ENCODE measurements at places on chromosomes 7 and 10.

DNA sequence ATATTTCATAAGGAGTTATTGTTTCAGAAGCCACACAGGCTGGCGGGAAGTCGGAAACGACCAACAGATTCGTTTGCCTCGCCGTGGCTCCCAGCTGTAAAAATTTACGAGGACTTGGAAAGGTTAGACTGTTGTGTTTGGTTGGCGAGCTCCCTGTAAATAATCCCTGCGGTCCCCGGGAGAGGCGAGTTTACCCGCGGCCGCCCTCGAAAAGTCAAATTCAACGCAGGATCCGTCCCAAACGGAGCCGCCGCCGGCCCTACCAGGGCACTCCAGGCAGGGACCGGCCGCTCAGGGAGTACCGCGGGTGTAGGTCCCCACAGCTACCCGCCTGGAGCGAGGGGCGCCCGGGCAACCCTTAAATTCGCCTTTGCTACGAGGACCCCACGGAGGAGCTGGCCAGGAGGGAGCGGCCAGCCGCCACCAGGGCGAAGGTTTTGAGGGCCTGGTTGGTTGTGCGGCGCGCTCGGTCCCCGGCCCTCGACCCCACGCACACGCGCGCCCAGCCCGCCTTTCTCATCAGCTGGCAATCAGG lies 726 bp upstream of the HOXA9 start:
- H3K27ac ChIP-seq = no peak overlapping the region
- no peaks in the 10 kb centered on the region for H3K27me3 ChIP-seq
- H3K4me1 ChIP-seq = no peaks in the 10 kb centered on the region
- H3K4me3 ChIP-seq = no peak overlapping the region
- H3K36me3 ChIP-seq = peaks cover 2% of the 10 kb centered on the region

DNA sequence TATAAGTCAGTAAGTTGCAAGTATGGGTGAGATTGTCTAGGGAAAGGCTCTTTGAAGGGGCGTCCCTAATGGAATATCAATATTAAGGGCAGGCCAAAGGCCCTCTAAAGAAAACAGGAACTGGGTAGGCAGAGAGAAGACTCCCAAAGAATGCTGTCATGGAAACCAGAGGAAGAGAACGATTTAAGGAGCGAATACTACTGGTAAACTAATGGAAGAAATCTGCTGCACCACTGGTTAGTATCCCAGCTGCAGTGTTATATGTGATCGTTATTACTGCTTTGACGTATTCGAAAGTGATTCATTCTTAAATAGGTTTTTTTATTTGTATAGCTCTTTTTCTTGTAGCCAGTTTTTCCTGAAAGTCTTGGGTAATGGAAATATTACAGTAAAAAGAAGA lies 1.3 kb downstream of the CASP2 start:
- peaks cover 5% of the 10 kb centered on the region for H3K4me1 ChIP-seq
- peaks cover 37% of the 10 kb centered on the region for H3K36me3 ChIP-seq
- no peak for DNase-seq
- H3K27ac ChIP-seq = peak overlapping the region; percentile 88
- H3K4me3 ChIP-seq = peak overlapping the region; percentile 80

- H3K36me3 ChIP-seq = peaks cover 13% of the 10 kb centered on the region
- no peak overlapping the region for H3K27ac ChIP-seq
- no peak overlapping the region for H3K4me3 ChIP-seq
- no peaks in the 10 kb centered on the region for H3K27me3 ChIP-seq
- no peak for DNase-seq
- H3K4me1 ChIP-seq = no peaks in the 10 kb centered on the region
Measured at GRCh38 chr7:44408596-44408995, 81.9 kb downstream of the NUDCD3 start.

- no peaks in the 10 kb centered on the region for H3K36me3 ChIP-seq
- H3K4me1 ChIP-seq = no peaks in the 10 kb centered on the region
- peak; percentile 28 for DNase-seq
Measured at GRCh38 chr7:64618785-64619456, 47.0 kb upstream of the ZNF107 start.

- H3K4me1 ChIP-seq = peaks cover 18% of the 10 kb centered on the region
- no peaks in the 10 kb centered on the region for H3K36me3 ChIP-seq
- H3K27me3 ChIP-seq = no peaks in the 10 kb centered on the region
- peak overlapping the region; percentile 9 for H3K27ac ChIP-seq
Measured at GRCh38 chr7:38006559-38006958, 86.1 kb downstream of the EPDR1 start.

GRCh38 chr10:97119058-97119745 lies 66.6 kb downstream of the SLIT1 start:
- H3K27me3 ChIP-seq = no peaks in the 10 kb centered on the region
- DNase-seq = no peak
- H3K27ac ChIP-seq = no peak overlapping the region
- H3K4me1 ChIP-seq = peaks cover 9% of the 10 kb centered on the region
- no peak overlapping the region for H3K4me3 ChIP-seq
- H3K36me3 ChIP-seq = no peaks in the 10 kb centered on the region

DNA sequence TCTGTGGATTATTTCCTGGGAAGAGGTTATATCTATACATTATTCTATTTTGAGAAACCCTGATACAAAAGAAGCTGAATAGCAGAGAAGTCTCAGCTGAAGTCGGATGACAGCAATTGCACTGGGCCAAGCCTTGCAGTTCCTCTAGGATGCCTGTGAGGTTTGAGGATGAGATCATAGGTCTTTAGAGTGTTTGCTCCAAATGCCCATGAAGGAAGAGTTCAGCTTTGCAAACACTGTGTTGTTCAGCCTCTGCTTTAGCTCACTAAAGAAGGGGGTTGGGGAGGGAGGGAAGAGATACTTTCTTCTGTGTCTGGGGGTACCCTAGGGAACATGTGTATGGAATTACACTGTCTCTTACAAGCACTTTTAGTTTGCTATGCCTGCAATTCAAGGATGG lies 282.5 kb upstream of the NRP1 start:
- H3K4me1 ChIP-seq = no peaks in the 10 kb centered on the region
- no peaks in the 10 kb centered on the region for H3K36me3 ChIP-seq
- H3K27me3 ChIP-seq = no peaks in the 10 kb centered on the region
- DNase-seq = no peak

DNA sequence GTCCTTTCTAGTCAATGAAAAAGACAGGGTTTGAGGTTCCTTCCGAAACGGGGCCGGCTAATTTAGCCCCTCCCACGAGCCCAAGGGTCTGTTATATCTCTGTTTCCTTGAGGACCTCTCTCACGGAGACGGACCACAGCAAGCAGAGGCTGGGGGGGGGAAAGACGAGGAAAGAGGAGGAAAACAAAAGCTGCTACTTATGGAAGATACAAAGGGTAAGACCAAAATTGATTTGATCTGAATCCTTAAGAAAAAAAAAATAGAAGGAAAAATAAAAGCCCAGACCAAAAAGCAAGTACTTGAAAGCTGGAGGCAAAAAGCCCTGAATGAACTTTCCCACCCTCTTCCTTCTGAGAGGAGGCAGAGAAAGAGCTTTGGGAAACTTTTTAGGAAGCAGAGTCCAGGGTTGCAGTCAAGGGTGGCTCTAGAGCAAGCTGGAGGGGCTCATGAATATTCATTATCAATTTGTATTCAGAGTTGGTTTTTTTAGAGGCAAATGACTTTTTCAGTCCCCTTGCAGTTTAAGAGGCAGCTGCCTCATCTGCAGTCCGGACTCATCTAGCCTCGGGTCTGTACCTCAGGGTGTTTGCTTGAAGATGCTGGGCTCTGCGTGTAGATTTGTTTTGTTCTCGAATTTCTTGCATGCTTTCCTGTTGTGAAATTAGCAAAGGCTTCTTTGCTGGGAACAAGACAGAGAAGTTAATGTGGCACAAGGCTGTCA lies at the start of gene ENTPD1:
Gene ENTPD1 (plus strand): TSS at position 123 of the 721 bp plus-strand sequence. CDS start 77 bp downstream, at position 200.
- no peaks in the 10 kb centered on the region for H3K4me1 ChIP-seq
- H3K27ac ChIP-seq = no peak within 1 kb of the TSS
- no peaks in the 10 kb centered on the region for H3K36me3 ChIP-seq
- no peak within 1 kb of the TSS for H3K4me3 ChIP-seq

DNA sequence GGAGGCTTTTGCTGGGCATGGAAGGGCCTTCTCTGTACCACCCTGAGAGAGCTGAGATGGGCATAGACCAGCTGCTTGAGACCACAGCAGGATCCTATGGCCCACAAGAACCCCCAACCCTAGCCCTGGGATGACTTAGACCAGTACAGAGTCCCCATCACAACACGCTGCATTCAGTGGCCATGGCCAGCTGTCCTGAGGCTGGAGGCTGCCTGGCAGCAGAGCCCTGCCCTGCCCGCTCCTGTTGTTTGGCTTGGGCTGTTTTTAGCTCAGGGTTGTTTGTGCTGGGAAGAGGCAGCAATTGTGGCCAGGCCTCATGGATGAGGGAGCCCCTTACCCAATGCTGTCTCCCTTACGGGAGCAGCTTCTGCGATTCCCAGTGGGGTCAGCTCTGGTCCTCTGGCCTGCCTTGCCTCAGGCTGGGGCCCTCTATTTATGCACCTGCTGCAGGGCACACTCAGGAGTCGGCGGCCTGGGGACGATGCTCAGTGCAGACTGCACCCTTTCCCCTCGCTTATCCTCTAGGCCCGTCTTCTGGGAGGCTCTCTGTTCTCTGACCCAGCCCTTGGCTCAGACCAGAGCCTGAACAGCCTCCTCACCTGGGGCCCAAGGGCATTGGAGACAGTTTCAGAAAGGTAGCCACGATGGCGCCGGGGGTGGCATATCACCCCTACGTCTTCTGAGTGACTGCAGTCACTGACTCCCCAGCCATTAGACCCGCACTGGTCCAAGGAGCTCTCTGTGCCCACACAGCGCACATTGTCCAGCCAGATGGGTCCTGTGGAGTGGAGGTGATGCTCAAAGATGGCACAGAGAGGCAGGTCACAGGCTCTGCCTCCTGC lies 6.3 kb downstream of the LOXL4 start:
- H3K4me1 ChIP-seq = peaks cover 16% of the 10 kb centered on the region
- H3K4me3 ChIP-seq = no peak overlapping the region
- no peak overlapping the region for H3K27ac ChIP-seq
- no peaks in the 10 kb centered on the region for H3K36me3 ChIP-seq
- no peak for DNase-seq

DNA sequence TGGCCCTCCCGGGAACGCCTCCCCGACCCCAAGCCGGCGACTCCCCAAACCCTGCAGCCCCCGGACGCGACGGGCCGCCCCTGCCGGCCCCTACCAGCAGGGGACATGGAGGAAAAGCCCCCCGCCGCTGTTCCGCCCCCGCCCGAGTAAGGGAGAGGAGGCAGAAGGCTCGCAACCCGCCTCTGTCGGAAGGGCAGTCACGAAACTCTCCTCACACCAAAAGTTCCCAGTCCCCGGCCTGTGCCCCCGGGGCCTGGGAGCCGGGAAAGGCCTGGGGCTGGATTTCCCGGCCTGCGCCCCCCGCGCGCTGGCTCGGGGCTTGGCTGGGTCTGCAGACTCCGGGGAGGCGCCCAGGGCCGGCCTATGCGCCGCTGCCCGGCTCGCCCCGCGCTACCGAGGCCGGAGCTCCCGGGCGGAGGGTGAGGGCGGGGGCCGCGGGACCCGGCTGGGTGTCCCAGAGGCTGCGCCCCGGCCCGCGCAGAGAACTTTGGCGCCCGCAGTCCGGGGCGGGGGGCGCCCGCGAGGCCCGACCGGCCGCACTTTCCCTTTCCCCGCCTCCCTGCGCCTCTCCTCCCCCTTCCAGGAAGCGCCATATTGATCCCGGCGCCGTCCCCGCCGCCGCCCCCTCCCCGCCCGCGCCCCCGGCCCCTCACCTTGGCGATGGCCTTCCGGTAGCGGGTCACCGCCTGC lies 728 bp downstream of the PARD3 start:
- H3K27ac ChIP-seq = peak overlapping the region; percentile 69
- H3K36me3 ChIP-seq = no peaks in the 10 kb centered on the region
- no peaks in the 10 kb centered on the region for H3K27me3 ChIP-seq
- DNase-seq = peak; percentile 54
- peak overlapping the region; percentile 90 for H3K4me3 ChIP-seq

- no peak for DNase-seq
- H3K4me1 ChIP-seq = no peaks in the 10 kb centered on the region
- H3K4me3 ChIP-seq = no peak overlapping the region
- H3K36me3 ChIP-seq = no peaks in the 10 kb centered on the region
Measured at GRCh38 chr10:126459878-126460481, 71.7 kb upstream of the ADAM12 start.

DNA sequence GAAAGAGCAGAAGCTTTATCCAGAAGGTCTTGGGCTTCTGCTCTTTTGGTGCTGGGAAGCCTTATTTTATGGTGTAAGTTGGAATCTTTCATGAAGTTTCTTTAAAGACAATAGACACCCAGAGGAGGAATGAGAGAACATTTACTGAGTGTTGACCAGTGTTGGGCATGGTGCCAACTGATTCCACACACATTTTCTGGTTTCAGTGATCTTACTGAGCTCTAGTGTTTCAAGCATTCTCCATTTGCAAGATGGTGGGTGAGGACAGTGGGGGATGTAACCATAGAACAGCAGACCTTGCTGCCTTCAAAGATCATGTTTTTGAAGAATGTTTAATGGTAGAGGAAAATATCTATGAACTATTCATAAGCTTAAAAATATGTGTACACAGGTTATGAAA lies 114.6 kb downstream of the LRMDA start:
- no peak overlapping the region for H3K27ac ChIP-seq
- H3K27me3 ChIP-seq = no peaks in the 10 kb centered on the region
- H3K36me3 ChIP-seq = no peaks in the 10 kb centered on the region

DNA sequence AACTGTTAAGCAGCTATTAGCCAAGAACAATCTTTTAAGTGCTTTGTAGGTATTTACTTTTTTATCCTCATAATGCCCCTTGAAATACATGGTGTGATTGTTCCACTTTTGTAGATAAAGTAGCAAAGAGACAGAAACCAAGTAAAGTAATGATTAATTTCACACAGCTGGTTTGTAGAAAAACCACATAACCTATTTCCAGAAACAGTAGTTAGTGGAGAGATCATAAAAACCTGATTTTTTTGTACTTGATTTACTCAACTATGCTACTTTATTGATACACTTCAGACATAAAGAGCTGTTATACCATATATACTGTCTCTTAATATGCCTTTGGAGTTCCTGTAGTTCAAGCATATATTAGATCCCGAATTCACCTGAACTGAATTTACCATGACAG lies 118.4 kb downstream of the SEMA3A start:
- H3K4me1 ChIP-seq = peaks cover 7% of the 10 kb centered on the region
- no peaks in the 10 kb centered on the region for H3K36me3 ChIP-seq
- H3K27ac ChIP-seq = no peak overlapping the region
- H3K27me3 ChIP-seq = no peaks in the 10 kb centered on the region
- DNase-seq = no peak
